ENCODE measurements at places on chromosomes 5 and 9. TPM values are rescaled to one million over a fixed set of nuclear protein-coding genes. Genes with fewer than 3 reads are reported as not detected.

- no peak for DNase-seq
- H3K4me3 ChIP-seq = no peak overlapping the region
Observed at GRCh38 chr9:110432253-110432652, 94.6 kb upstream of the TXNDC8 start.

GRCh38 chr9:36137392-36138004 is 965 bp downstream of the GLIPR2 start:
- H3K27ac ChIP-seq = peak overlapping the region; percentile 79
- H3K27me3 ChIP-seq = peaks cover 18% of the 10 kb centered on the region
- peak overlapping the region; percentile 82 for H3K4me3 ChIP-seq

GRCh38 chr5:168152660-168153059 is 138.8 kb upstream of the WWC1 start:
- H3K4me3 ChIP-seq = no peak overlapping the region
- H3K4me1 ChIP-seq = no peaks in the 10 kb centered on the region
- no peaks in the 10 kb centered on the region for H3K36me3 ChIP-seq
- H3K27me3 ChIP-seq = no peaks in the 10 kb centered on the region
- no peak overlapping the region for H3K27ac ChIP-seq

DNA sequence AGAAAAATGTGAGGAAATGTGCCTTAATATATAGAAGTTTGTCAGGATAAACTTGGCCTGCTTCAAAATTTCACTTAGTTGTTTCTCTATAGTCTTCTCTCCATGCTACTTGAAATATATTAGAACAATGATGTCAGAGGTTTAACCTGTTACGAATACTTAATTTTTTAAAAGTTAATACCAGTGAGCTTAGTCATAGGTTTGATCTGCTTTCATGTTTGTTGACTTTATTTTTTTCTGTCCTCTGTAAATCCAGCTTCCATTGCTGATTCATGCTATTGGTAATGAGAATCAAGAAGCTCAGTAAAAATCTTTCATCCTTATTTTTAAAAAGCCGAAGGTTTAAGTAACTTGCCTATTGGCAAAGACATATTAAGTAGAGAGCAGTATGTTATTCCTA is 27.9 kb downstream of the BDP1 start:
- peaks cover 5% of the 10 kb centered on the region for H3K4me1 ChIP-seq
- H3K36me3 ChIP-seq = peaks cover 57% of the 10 kb centered on the region
- no peak overlapping the region for H3K27ac ChIP-seq

Gene IL13
- total RNA-seq = not detected

Gene AP3S1
- 115 TPM for total RNA-seq

Gene FGD3
- total RNA-seq = 6.3 TPM

All from suprapubic skin (tissue), 4 donors.